NCI-H1105 treated with DMSO at 0.1 percent for 48 hours (cell line): ENCODE measurements at places on chromosomes 16 and 17.

DNA sequence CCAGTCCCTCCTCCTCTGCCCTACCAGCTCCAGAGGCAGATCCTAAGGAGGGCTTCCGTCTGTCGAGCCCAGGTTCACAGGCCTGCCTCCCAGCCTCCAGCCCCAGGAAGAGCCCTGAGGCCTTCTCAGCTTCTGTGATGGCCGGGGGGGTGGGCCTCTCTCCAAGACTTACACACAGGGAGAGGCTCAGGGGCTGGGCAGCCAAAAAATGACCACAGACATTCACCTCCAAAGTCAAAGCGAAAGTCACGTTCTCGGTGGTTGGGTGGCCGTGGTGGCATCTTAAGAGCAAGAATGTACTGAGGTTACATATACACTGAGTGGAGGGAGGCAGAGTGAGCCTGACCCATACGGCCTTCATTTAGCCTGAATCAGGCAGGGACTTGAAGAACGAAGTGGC, 119.1 kb downstream of the CCDC182 start:
- no peak for DNase-seq

DNA sequence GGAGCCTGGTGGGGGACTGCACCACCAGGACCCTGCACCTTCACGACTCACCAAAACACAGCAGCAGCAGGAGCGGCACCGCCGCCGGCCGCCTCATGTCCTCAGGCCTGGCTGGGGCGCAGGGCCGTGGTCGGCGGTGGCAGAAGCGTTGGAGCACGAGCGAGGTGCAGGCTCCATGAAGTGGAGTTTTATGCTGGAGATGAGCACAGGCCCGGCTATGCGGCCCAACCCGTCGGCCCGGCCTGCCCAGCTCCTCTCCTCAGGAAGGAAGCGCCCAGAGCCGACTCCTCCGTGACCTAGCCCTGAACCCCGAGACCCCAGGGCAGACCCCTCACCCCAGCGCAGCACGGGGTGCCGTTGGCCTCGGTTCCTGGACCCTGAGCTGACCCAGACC, at the start of gene PRSS27:
TSS of gene PRSS27 (minus strand) at position 161 of the 394 bp plus-strand sequence. CDS start at position 97, 64 bp downstream.
- DNase-seq: no peak

DNA sequence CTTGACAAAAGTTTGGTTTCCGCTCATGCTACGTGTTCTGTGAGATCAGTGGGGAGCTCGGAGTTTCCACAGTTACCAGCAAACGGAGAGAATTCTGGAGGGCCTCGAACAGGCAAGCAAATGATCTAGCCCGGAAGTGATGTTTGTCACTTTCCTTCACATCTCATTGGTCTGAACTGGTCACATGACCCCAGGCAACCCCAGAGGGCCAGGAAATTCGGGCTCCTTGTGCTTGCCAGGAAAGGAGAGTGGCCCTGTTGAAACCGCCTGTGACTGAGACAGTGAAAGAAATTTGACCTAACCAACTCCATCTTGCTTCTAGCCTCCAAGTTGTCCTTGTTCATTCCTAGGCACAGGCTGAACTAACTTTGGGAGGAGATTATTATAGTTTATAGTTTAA, 23.0 kb downstream of the SPPL2C start:
- no peak for DNase-seq

DNA sequence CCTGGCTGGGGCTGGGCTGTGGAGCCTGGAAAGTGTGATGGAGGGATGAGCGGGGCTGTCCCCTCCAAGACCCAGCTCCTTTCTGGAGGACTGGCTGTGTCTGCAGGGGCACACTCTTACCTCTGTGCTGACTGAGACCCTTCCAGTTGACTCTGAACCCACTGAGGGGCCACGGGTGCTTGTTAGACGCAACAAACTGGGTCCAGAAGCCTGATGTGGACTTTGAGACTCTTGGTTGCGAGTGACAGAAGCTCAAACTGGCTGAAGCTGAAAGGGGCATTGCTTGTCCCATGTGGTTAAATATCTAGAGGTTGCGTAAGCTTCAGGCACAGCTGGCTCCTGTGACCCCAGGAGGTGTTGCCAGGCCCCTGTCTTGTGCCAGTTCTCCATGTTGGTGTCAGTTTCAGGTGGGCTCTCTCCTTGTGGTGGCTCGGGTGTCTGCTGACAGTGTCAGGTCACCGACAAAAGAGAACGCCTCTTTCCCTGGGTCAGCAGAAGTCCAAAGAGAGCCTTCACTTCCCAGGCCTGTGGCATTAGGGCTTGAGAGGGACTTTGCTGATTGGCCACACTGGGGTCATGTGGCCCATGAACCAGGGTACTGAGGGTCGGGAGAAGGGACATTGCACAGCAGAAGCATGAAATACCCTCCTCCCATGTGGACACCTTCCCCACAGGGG, 16.7 kb downstream of the ADCY7 start:
- no peak for DNase-seq

- no peak for DNase-seq
Measured at GRCh38 chr17:21034340-21035235, 8.2 kb downstream of the USP22 start.

GRCh38 chr16:64791756-64792155, 330.1 kb downstream of the CDH11 start:
- no peak for DNase-seq

GRCh38 chr17:44191941-44192496, 5.2 kb downstream of the TMUB2 start:
- DNase-seq: no peak

- DNase-seq: no peak
Measured at GRCh38 chr16:70808371-70808770, 7.4 kb upstream of the VAC14 start.
